NK-92 treated with Interleukin-12 subunit alpha and Interleukin-12 subunit beta, amount 100 ng/mL, for 24 hours (cell line): ENCODE measurements at places on chromosomes 3 and 15.

- DNase-seq = no peak
These were observed 227.6 kb downstream of the MBNL1 start for GRCh38 chr3:152496286-152496685.

DNA sequence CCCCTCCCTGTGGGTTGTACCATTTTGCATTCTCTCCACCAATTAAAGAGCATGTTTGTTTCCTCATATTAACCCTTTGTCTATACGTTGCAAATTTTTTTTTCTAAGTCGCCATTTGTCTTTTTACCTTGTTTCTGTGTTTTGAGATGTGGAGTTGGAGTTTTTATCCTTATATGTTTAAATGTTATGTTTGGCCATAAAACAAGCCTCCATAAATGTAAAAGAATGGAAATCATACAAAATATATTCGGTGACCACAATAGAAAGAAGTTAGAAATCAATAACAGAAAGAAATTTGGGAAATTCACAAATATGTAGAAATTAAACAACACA is 29.2 kb downstream of the LRRK1 start:
- no peak for DNase-seq

- DNase-seq = no peak
These were observed 34.4 kb upstream of the TLE3 start for GRCh38 chr15:70132139-70132538.

- DNase-seq = no peak
These were observed 82.8 kb downstream of the SEC22A start for GRCh38 chr3:123284399-123285010.

DNA sequence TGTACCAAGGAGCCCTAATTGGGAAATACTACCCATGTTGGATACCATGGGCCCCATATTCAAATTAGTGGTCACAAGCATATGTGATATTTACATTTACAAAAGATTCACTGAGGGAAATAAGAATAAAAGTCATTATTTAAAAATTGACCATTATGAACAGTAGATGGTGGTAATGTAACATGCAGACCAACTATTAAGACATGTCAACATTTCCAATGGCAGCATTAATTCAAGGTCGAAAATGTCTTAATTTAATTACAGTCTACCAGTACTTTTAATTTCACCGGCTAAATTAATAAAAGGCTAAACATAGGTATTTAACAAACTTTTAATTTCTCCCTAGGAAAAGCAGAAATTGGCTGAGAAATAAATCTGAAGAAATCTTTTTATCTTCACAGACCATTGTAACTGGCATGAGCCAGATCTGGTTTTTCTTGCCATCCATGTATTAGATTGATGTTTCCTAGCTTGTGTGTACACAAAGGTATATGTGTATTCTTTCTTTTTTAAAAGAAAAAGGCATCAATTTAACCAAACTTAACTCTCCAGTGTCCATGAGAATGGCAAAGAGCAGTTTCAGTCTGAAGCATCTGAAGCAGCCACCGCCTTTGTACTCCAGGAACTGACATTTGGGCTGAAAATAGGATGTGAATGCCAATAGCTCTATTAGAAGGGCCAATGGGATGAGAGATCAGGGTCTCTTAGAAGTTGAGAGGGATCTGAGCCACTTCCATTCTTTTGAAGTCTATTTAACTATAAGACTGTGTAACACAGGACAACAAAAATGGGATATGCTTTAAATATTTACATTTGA is 26.6 kb downstream of the NEK11 start:
- no peak for DNase-seq
